ENCODE measurements at places on chromosomes 4 and X.

DNA sequence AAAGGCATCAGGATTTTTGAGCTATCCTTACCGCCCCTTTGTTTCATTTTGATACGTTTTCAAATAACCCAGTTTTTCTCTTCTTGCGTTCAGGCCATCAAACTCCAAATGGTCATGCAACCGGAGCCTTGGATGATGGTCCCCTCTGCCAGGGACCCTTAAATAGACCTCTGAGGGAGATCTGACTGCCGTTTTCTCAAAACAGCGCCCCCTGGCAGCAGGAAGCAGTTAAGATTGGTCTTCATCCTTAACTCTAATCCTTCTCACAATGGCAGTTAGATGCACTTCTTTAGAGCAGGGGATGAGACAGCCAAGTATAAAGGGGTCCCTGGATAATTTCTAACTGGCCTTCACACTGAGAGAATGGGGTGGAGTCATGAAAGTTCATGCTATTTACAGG lies 525.0 kb upstream of the SPANXN1 start:
- no peak for DNase-seq

DNA sequence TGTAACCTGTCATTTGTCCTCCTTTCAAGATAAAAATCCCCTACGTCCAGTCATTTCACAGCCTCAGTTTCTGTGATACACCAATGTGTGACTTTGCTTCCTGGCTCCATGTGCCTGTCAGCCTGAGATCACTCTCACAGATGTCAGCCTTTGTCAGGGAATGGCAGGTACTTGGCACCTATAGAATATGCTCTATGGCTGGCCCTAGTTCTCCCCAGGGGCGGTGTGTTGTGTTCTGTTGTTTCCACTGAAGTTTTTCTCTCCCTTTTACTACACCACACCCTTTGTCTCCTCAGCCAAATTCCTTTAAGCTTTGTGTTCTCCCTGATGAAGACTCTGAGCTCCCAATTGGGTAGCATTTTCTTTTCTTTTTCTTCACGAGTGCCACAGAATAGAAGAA lies 81.7 kb downstream of the ALPK1 start:
- no peak for DNase-seq

DNA sequence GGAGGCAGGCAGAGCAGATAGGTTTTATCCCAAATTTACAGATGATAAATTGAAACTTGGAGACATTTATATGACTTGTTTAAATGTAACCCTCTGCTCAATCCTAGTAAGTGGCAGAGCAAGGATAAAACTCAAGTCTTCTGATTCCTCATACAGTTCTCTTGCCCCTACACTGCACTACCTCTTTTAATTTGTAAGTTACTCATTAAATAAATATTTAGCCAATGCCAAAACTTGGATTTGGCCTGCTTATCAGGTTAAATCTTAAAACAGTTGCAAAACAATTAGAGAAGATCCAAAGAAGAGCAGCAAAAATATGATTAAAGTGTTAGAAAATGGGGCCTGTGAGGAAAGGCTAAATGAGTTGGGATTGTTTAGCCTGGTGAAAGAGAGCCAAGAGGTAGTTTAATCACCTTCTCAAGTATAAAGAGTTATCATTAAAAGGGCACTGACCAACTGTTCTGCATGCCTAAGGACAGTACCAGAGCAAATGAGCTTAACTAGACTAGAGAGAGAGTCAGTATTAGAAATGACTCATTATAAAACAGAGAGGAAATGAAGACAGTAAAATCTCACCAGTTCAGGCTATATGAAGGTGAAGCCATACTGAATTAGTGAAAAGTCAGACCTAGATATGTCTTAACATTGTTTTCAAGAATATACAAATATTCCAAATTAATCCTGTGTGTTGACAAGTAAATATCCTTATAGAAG lies 146.3 kb downstream of the GRIA3 start:
- DNase-seq: no peak

DNA sequence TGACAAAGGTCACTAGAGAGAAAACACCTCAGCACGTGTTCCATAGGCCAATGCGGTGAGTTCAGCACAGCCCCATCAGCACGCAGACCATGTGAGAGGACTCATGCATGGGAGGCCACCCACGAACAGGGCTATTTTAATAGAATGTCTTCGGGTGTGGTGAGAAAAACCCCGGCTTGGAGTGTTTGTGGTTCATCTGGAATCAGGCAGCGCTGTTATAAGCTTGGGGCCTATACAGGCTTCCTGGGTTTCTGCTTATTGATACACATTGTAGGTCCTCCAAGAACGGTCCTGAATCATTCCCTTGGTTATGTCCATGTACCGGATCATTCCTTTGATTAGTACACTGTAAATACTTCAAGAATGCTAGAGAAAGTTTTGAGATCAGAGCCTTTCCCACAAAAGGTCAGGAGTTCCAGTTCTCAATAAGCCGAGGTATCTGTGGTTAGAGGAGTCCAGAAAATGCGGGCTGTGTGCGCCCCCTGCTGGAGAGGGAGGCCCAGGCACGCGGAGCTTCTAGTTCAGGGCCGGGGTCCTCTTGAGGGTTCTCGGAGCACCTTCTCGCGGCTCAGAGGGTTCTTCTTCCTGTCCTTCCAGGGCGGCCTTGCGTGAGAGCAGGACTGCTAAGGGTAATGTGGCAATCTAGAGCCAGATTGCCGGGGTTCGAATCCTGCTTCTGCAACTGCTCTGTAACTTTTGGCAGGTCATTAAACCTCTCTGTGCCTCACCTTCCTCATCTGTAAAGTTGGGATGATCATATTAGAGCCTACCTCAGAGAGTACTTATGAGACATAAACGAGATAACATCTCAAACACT lies 51.8 kb downstream of the TLR10 start:
- peak; percentile 71 for DNase-seq

- no peak for DNase-seq
These were observed 8.0 kb downstream of the REELD1 start for GRCh38 chr4:146222313-146222712.

DNA sequence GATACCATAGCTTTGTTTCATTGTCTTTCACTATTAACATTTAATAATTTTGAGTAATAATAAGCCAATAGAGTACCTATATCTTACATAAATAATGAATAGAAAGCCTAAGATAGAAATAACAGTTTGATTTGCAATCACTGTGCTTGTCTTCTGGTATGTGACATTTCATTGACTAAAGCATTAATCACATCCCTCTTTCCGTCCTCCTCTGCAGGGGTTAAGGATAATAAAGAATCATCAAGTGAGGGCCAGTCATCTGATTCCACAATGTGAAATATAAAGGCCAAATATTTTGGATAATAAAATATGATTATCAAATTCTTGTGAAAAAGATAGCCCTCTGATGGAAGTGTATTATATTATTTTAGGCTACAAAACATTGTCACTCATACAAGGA lies 2073.4 kb downstream of the ARAP2 start:
- no peak for DNase-seq

GRCh38 chr4:145933134-145933533 lies 5.5 kb downstream of the ZNF827 start:
- DNase-seq: no peak

- DNase-seq: no peak
These were observed 238.1 kb downstream of the BMPR1B start for GRCh38 chr4:94995684-94996394.

GRCh38 chr4:10893395-10893794 lies 208.8 kb upstream of the CLNK start:
- DNase-seq: no peak

DNA sequence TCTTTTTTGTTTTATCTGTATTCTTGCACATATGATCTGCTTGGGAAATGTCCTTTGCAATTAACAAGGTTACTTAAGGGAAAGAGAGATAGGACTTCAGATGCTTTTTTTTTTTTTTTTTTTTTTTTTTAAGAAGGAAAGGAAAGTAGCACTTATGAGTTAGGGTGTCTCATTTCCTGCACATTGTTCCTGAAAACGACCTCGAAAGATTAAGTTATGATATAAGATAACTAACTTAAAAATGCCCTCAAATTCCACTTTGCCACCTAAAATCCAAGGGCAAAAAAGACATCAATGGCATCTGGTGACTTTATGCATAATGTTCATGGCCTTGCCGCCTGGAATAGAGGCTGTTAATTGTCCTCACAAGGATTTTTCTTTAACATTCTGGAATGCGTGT lies 44.9 kb downstream of the PCDH7 start:
- no peak for DNase-seq

- DNase-seq: no peak
These were observed 27.0 kb downstream of the SMIM43 start for GRCh38 chr4:121737846-121738554.

DNA sequence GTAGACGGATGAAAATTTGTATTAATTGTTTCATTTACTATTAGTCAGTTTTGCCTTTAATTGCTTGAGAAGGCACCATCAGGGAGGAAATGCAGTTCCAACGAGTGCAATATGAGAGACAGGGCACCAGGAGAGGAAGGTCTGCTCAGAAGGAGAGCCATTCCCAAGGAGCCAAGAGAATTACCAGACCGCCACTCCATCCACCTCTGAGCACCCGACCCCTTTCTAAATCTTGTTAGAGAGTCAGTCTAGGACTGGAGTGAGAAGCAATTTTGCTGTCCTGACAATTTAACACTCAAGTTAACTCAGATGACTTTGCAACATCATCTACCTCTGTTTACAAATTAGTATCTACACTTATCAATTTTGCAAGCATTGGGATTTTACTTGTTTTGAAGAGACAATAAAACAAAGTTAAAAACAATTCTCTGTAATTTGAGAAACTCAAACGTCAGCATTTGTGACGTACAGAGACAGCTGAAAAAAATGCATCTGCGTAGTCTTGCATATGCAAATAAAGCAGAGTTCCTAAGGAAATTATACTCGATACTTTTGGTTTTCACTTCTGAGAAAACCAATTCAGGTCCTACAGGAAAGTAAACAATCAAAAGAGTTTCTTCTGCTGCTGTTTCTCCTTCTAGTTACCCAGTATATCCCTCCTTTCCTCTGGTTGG lies 1704.7 kb upstream of the TENM3 start:
- DNase-seq: no peak

DNA sequence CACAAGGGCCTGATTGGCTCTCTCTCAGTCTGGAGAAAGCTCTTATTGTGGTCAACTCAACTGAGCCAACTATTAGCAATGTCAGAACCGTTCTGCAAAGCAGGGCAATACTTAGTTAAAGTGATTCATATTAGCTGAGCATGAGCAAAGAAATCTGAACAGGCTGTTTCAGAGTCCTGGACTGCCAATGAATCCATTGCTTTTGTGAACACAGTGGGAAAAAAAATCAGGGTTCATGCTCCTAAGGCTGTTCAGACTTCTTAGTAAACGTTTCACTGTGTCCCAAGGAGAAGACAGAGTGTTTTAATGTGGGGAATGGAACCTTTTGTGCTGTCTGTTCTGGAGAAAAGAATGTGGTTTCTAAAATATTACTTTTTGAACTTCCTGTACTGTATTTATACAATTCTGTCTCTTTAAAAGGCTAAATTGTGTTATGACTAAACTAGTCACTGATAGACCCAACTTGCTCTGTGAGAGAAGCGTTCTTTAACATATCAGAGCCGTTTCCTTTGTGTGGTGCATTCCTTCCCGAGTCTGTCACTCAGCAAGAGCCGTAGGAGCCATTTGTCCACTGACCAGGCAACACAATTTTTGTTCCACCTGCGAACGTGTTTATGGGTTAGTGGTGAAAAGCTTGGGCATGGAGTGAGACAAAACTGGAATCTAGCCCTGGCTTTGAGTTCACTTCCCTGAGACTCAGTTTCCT lies 366.1 kb downstream of the FBXO8 start:
- no peak for DNase-seq

DNA sequence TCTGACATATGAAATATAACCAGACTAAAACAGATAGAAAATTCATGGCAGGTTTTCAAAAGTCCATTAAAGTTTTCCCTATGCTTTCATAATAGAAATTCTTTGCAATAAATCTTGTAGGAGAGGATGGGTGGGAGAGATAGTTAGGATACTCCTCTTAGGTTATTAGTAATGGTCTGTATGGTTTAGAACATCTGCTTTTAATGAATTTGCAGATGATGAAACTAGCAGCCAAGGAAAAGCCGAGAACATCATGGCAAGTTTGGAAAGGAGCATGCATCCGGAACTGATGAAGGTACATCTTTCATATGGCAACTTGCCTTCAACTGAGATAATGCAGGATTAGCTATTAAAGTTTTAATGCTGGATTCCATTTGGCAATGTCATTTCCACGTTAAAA lies 70.7 kb downstream of the DOCK11 start:
- no peak for DNase-seq

DNA sequence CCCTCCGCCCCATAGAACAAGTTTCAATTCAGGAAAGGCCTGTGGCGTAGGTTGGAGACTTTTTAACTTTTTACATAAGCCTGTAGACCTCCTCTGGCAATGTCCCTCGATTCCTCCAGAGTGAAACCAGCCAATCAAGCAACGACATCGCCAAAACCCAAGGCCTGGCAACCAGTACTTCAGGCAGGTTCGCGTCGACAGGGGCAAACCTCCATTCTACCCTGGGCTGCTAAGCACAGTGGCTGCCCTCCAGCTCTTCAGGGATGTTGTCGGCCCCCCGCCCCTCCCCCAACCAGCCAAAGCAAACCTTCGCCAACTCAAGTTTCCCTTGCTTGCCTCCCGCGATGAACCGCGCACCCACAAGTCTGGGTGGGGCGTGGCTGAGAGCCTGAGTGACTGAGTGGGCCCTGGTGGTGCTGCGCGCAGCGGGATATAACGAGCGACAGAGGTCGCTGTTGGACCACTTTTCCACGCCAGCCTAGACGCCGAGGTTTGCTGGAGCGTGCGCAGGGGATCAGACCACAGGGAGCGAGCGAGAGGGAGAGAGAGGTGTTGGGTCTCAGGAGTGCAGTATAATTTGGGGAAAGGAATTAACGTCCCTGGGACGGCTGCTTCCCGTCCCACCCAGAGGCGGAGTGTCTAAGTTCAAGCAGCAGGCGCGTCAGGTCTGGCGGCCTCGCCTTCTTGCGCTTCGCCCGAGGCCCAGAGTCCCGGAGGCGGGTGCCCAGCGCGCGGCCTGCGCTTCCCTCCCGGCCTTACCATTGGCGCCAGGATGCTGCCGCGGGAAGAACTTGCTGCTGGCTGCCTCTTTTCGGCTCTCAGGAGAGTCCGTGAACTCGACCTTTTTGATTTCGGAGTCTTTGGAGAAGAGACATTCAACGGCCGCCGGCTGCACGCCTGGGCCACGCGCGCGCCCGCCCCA lies 9.0 kb upstream of the PITX2 start:
- no peak for DNase-seq

DNA sequence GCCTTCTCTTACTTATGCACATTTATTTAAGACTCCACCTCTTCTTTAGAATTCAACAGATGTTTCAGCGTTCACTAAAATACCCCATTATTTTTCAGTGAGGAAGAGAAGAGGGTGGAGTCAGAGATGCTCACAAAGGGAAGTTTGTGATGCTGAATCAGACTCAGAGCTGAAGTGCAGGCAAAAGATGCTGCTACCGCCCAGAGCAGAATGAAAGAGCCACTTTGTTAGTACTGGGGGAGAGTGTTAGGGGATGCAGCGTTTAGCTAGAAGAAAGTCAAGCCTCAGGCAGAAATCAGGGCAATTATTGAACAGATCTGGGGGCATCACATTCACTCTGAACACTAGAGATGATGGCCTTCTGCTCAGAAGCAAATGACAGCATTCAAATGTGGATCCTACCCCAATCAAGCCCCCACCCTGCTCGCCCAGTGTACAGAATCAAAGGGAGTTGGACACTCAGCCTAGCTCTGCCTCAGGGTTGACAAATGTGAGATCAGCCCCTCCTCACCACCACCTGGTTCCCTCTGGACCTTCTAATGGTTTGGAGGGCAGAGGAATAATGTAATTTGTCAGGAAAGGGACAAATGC lies 138.3 kb downstream of the UNC5C start:
- DNase-seq: no peak
